K562 (cell line): ENCODE measurements at places on chromosomes 2 and 18. TPM values are rescaled to one million over a fixed set of nuclear protein-coding genes. Genes with fewer than 3 reads are reported as not detected.
A peak's percentile ranks its signal among the peaks of the same experiment; 100 is the strongest.

PDCD1 gene
- 0.87 and 1.0 TPM in 2 replicates for total RNA-seq

OTOS gene
- total RNA-seq = not detected in 2 replicates

- no peak for DNase-seq
Observed at GRCh38 chr2:200254773-200255172, 51.7 kb upstream of the SPATS2L start.

DNA sequence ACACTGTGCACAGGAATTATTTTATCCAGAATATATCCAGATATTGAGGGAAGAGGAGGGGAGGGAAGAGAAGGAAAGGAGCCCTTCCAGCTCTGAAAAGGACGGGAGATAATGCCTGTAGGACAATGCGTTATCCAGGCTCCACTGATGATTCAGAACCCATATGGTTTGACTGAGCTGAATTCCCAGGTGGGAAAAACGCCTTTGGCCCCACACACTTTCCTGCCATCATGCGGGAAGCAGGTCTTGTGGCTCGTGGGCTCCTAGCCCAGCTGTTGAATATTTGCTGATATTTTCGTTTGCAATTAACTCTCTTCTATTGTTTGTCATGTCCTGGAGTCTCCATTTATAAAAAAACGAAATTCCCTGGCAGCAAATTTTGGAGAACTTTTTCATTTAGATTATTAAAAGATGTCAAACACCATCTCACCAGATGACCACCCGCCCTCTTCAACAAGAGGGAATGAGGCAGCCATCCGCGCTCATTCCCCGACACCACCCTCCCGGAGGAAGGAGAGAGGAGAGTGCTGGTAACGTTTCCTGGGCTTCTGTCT lies 8.9 kb downstream of the COL6A3 start:
- no peak for DNase-seq

DNA sequence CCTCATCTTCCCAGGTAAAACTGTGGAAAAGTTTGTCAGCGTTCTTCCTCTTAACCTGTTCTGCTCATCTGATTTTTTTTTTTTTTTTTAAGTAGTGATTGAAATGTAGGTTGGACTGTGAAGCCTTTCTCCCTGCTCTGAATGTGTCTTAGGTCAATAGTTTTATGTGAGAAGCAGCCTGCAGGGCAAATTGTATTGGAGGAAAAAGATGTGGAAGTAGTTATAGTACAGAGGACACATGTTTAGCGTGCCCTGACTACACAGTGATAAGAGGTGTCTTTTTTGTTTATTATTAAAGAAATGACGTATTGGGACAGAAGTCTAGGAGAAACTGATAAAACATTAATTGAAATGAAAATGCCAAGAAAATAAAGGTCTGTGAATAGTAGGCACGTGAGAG lies 1.5 kb downstream of the MTA3 start:
- peak; percentile 9 for DNase-seq

- no peak for DNase-seq
Observed at GRCh38 chr2:174623690-174624089, 26.1 kb upstream of the WIPF1 start.

LRATD1 gene
- total RNA-seq = 6.5 and 7.3 TPM in 2 replicates

DNA sequence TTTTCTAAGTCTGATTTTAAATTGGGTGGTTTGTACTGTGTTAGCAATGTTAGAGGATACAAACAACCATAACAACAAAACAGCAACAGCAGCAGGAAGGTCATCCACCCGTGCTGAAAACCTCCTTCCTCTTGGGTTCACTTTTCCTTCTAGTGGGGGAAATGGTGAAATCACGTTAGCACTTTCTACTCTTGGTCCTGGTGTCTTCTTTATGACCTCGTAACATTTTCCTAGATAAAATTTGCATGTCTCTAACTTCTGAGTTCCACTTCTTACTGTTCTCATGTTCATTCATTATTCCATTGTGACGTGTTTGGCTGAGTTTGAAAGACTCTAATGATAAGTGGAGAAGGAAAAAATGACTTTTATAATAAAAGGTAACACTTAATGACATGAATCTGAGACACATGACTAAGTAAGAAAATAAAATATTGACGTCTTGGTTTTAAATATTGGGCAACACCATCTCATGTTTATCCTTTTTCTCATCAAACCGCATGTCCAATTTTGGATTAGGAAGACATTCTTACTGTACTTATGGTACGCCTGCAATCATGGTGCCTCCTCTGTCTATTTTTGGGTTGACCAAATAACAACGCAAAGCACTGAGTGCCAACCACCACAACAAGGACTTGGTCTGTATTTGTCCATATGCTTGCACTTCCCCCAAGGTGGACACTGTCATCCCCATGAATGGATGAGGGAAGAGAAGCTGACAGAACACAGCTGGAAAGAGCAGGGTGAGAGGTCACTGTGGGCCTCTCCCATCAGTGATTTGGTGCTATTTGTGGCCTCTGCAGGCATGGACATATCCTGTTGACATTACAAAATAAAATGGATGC lies 25.7 kb upstream of the IL1R1 start:
- no peak for DNase-seq

SOCS6 gene
- 5.8 and 6.6 TPM in 2 replicates for total RNA-seq

SLC39A6 gene
- total RNA-seq = 13.2 and 14.0 TPM in 2 replicates

GKN1 gene
- not detected in 2 replicates for total RNA-seq

GRCh38 chr2:15761056-15761455 lies 169.4 kb downstream of the DDX1 start:
- no peak for DNase-seq

- no peak for DNase-seq
Observed at GRCh38 chr2:182543741-182544525, 117.1 kb upstream of the PDE1A start.

DNA sequence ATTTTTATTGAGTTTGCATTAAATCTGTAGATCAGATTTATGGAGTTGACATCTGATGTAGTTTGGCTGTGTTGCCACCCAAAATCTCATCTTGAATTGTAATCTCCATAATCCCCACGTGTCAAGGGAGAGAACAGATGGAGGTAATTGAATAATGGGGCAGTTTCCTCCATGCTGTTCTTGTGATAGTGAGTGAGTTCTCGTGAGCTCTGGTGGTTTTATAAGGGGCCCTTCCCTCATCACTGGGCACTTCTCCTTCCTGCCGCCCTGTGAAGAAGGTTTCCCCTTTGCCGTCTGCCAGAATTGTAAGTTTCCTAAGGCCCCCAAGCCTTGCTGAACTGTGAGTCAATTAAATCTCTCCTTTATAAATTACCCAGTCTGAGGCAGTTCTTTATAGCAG lies 32.2 kb downstream of the ZC3H15 start:
- no peak for DNase-seq

INHA gene
- total RNA-seq = 0.51 and 0.71 TPM in 2 replicates

SFT2D3 gene
- total RNA-seq = 8.8 and 9.9 TPM in 2 replicates

DNA sequence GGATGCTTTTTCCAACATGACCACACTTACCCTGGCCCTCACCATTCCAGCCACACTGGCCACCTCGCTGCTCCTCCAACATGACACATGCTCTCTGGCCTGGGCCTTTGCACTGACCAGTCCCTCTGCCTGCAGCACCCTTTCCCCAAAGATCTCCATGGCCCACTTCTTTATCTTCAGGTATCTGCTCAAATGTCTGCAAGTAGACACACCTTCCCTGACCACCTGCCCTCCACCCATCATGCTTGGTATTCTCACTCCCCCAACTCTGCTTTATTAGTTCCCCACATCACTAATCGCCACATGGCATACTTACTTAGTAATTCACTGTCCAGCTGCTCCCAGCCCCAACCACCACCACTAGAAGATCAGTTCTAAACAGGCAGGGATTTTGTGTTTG lies 214.2 kb downstream of the BCL11A start:
- no peak for DNase-seq

- no peak for DNase-seq
Observed at GRCh38 chr2:23499439-23499838, 114.5 kb downstream of the KLHL29 start.

WNT10A gene
- total RNA-seq = not detected in 2 replicates

- DNase-seq = peak; percentile 75
Observed at GRCh38 chr2:30208453-30208852, 22.9 kb upstream of the LBH start.

DNA sequence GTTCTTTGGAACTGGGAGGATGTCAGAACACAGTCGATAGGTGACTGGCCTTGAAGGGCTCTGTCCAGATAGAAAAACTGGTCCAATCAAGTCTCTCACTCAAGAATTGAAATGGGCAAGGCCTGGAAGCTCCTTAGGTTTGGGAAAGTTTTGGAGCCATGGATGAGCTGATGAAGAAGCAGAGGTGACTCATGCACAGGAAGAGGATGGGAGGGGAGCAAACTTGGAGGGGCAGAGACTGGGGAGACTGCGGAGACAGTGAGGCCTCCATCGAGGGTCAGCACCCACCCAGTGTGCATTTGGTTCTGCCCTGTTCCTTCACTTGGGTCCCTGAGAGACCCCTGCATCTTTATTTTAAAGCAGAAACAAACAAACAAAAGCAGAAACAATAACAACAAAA lies 41.1 kb downstream of the SOWAHC start:
- no peak for DNase-seq

GRCh38 chr2:170377500-170378207 lies 199.7 kb downstream of the MYO3B start:
- no peak for DNase-seq

DNA sequence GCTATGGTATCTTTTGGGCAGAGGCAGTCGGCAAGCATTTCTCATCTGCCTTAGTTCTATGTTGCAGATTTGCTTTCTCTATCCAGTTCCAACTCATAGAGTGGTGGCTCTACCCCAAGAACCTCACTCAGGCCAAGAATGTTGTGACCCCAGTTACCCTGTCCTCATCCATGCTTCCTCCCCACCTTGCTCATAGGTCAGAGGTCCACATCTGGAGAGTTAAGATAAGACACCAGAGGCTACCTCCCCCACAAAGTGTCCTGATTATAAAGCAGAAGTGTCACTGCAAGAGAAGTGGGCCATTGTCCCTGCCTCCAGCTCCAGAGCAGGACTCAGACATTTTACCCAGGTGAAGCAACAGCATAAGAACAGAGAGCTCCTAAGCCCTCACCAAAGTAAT lies 276.8 kb upstream of the CHST9 start:
- DNase-seq = peak; percentile 32

DNA sequence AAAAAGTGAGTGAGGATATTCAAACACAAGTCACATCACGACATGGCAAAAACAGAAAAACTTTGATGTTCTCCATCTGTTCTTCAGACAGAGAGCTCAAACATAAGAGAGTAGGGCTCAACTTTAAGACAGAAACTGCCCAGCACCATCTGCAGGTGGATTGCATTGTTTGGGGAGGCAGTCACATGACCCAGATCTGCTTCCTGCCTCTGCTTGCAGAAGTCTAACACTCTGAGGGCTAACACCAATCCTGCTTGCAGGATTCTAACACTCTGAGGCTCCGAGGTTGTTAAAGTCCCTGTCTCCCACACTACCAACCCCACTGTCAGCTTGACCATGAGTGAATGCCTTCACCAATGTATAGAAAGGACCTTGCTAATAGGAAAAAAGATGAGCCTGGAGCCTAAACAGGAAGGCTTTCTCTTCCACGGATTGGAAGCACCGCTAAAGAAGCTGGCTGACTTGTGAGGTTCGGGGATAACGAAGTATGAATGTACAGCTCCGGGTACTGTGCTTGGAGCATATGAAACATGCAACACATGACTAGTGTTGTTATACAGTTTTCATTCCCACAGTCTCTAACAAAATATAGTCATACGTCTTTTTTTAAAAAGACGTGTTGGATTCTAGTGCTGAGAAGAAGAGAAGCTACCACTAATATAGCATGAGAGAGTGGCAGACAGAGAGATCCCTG lies 176.6 kb upstream of the CREB1 start:
- peak; percentile 15 for DNase-seq

- no peak for DNase-seq
Observed at GRCh38 chr2:156787517-156787916, 351.3 kb downstream of the GPD2 start.

DNA sequence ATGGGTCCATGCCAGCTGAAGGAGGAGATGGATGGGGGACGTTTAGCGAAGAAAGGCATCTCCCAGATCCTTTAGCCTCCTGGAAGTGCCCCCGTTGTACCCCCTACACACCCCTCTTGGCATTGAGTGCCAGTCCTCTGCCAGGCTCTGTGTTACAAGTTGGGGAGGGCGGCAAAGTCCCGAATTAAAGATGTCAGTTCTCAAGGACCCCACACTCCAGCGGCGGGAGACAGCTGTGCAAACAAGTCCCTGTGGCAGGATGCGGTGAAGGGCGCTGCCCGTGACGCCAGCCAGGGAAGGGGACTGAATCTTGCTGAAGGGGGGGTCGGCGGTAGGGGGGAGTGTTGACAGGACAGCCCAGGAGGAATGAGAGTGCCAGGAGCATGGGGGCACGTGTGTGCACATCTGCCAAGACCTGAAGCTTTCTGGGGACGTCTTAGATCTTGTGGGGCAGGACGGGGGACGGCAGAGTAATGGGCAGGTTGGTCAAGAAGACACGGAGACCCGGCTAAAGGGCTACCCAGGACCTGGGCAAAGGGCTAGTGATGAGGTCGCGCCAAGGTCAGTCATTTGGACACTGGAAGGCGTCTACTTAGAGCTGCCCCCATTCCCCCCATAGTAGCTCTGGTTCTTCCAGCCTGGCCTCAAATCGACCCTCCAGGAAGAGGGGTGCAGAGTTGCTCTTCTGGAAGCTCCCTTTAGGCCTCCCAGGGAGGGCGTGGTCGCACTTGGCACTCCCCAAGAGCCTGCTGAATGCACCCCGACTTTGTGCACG lies 2.8 kb upstream of the CTDSP1 start:
- peak; percentile 12 for DNase-seq

C1GALT1C1L gene
- total RNA-seq = 1.5 and 1.6 TPM in 2 replicates

ACADL gene
- total RNA-seq = 0.07 TPM in 1 of 2 replicates, not detected in the other

DNA sequence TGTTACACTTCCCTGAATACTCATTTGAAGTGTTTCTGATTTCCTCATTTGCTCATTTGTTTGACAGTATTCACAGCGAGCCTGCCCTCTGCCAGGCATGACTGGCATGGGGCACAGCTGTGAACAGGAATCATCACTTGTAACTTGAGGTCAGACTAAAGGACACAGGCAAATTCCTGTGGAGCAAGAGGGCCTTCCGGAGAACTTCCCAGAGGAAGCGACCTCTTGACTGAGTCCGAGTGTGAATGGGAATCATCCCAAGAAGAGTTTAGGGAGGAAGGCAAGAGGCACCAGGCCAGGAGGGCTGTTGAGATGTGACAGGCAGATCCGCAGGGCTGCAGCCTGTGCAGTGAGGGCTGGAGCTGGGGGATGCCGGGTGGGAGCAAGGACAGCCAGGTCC lies 45.4 kb downstream of the LIMS1 start:
- DNase-seq = no peak

- no peak for DNase-seq
Observed at GRCh38 chr2:66405473-66405872, 29.5 kb upstream of the MEIS1 start.

GREB1L gene
- total RNA-seq = 0.11 TPM in 1 of 2 replicates, not detected in the other

- no peak for DNase-seq
Observed at GRCh38 chr18:6866552-6867085, 137.1 kb downstream of the ARHGAP28 start.

MROH2A gene
- total RNA-seq = not detected in 2 replicates
